ENCODE measurements at places on chromosomes 16 and 17.

DNA sequence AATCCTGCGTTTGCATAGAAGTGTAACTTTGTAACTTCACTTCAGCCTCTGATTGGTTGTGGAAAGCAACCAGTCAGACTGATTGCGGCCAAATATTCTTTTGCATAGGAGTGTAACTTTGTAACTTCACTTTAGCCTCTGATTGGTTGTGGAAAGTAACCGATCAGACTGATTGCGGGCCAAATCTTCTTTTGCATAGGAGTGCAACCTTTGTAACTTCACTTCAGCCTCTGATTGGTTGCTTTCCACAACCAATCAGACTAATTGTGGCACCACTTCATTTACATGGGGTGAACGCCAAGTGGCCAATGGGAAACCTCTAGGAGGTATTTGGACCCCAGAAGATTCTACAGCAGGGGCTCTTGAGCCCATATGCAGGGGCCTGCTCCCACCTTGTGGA lies 1.8 kb upstream of the TMEM98 start:
- no peak for DNase-seq

DNA sequence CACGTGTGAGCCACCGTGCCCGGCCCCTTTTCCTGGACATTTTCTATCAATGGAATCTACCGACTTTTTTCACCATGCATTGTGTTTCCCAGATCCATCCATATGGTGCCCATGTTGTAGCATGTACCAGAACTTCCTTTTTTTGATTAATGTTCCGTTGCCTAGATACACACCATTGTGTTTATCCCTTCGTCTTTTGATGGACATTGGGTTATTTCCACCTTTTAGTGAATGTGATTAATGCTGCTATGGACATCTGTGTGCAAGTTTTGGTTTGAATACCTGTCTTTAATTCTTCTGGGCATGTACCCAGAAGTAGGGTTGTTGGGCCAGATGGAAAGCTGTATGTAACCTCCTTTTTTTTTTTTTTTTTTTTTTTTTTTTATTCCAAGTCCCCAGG lies 79.8 kb downstream of the NT5M start:
- DNase-seq: no peak

- DNase-seq: no peak
These were observed 84.1 kb downstream of the RAB11FIP4 start for GRCh38 chr17:31475378-31476162.

- peak; percentile 81 for DNase-seq
These were observed 13.9 kb upstream of the FZD2 start for GRCh38 chr17:44543213-44543904.

DNA sequence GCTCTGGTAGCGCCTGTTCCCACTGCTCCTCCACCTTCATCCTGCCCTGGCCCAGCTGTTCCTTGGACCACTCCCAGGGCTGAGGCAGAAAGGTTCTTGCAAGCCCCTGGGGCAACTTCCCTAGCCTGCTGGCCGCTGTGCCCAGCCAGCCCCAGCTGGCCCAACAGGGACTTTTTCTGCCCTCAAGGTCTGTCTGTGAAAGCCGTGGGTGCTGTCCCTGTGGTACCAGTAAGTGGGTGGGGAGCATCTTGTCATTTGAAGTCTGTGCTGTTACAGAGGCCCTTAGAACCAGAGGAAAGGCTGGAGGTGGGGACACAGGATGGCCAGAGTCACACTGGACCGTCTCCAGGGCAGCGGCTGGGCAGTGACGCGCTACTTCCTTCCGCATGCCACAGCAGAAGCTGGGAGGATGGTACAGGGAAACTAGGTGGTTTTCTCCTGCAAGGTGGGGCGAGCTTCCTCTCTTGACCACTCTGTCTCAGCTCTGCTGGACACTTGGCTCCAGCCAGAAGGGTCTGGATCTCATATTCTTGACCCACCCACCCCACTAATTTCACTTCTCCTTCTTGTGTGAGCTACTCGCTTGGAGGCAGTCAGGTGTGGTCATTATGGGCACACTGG lies 87.8 kb downstream of the PLCG2 start:
- no peak for DNase-seq

DNA sequence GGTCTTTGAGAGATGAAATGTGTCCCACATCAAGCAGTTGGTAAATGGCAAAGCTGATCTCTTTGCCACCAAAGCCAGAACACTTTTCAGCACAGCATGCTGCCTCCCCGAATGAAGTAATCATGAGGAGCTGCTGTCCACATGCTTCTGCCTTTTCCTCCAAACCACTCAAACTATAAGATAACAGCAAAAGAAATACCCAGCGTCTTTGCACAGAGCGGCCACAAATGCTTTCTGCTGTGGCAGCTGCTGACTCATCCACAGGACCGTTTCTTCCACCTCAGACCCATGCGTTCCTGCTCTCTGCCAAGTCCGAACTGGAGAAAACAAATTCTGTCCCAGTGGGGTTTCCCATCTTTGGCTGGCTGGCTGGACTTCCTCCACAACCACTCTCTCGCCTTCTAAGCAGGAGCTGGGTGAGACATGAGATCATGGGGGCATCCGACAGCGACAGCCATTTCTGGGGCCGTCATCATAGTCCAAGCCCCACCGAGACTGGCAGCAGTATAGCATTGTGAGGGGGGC lies 27.1 kb downstream of the TBC1D3B start:
- DNase-seq: no peak

DNA sequence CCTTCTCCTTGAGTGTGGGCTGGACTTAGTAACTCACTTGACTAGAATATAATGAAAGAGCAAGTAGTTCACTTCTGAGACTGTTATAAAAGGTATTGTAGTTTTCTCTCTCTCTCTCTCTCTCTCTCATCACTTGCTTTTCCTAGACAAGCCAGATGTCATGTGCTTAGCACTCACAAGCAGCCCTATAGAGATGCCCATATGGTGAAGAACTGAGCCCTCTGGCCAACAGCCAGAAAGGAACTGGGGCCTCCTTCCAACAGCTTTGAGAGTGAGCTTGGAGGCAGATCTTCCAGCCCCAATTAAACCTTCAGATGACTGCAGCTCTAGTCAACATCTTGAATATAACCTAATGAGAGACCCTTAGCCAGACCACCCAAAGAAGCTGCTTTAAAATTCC lies 440.5 kb downstream of the GRIN2A start:
- DNase-seq: no peak

GRCh38 chr17:75769536-75769935 lies 4.5 kb upstream of the GALK1 start:
- DNase-seq: no peak

GRCh38 chr17:28643983-28644786 lies 773 bp downstream of the BLTP2 start:
- peak; percentile 58 for DNase-seq

- no peak for DNase-seq
These were observed 54.0 kb downstream of the PGS1 start for GRCh38 chr17:78432226-78433012.

DNA sequence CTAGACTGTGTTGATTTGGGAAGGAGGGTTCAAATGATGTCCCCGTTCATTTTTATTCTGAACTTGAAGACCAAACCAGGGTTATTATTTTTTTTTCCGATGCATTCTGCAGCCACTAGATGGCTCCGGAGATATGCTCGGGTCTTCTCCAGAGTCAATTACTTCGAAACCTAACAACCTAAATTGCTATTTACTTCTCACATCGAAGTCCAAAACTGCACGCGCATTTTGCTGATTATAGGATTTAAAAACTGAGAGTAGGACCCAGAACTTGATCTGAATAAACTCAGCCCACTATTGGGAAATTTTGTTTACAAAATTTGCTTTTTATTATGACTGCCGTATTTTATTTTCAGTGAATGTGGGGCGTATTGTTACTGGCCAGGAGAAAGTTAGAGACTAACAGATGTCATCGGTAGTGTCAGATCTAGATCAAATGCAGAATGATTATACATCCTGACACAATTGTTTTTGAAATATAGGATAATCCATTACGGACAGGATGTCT lies 263.8 kb downstream of the HS3ST3A1 start:
- DNase-seq: peak; percentile 52

GRCh38 chr16:67803894-67804293 lies 2.5 kb downstream of the RANBP10 start:
- no peak for DNase-seq

- DNase-seq: no peak
These were observed 3.0 kb downstream of the HIRIP3 start for GRCh38 chr16:29992344-29992967.

- DNase-seq: no peak
These were observed 477.6 kb downstream of the XYLT1 start for GRCh38 chr16:16992975-16993765.

DNA sequence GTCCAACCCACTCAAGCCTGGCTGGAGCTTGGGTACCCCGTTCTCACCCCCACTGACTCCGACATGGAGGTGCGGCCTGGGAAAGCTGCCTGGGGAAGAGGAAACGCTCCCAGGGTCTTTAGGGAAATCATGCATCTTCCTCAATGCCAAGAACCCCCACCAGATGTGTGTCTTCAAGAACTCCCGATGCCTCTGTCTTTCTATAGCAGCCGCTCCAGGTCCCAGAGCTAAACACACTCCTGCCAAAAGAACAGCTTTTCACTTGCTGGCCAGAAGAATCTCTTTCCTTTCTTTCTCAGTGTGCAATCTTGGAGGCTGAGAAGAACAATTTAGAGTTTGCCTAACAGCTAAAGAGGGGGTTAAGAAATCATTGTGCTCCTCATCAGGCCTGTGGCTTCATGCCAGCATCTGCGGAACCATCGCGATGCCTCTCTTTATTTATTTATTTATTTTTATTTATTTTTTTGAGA lies 41.1 kb upstream of the MTSS2 start:
- no peak for DNase-seq

DNA sequence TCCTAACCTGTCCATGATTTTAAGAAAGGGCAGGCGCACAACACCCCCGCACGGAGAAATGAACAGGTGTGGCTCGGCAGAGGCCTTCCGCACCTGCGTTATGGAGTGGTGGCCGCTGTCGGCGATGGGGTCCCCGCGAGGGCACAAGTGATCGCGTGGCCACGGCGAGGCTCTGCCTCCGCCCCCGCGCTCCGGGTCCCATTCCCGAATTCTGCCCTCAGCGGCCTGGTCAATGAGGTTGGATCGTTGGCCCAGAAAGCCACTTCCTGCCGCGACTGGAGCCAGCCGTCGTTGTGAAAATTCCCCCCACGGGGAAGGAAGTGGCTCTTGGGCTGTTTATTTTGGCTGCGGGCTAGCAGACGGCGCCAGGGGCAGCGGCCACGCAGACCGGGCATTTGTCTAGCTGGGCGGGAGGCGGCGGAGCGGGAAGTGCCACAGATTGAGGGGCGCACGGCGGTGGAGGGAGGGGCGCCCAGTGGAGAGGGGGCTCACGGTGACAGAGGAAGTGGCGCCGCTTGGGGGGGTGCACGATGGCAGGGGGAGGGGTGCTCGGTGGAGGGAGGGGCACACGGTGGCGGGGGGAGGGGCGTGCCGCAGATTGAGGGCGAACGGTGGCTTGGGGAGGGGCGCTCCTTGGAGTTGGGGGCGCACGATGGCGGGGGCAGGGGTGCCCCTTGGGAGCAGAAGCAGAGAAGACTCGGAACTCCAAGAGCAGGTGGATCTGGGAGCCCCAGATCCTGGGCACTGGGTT lies 25.0 kb downstream of the MRC2 start:
- peak; percentile 29 for DNase-seq

DNA sequence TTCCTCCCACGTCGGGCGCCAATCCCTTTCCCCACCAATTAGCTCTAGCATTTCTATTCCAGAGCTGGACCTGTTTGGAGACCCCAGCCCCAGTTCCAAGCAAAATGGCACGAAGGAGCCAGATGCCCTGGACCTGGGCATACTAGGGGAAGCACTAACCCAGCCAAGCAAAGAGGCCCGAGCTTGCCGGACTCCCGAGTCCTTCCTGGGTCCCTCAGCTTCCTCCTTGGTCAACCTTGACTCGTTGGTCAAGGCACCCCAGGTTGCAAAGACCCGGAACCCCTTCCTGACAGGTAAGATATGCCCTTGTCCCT lies 5.6 kb upstream of the SPATA20 start:
- DNase-seq: no peak

DNA sequence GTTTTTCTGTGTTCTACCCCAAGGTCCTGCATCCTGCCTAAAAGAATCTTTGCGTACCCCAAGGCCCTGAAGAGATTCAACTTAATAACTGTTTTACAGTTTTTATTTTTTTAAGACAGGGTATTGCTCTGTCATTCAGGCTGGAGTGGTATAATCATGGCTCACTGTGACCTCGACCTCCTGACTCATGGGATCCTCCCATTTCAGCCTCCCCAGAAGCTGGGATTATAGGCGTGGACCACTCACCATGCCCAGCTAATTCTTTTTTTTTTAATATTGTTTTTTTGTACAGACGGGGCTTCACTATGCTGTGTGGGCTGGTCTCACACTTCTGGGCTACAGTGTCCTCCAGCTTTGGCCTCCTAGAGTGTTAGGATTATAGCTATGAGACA lies 9.3 kb upstream of the FAAP100 start:
- peak; percentile 37 for DNase-seq

DNA sequence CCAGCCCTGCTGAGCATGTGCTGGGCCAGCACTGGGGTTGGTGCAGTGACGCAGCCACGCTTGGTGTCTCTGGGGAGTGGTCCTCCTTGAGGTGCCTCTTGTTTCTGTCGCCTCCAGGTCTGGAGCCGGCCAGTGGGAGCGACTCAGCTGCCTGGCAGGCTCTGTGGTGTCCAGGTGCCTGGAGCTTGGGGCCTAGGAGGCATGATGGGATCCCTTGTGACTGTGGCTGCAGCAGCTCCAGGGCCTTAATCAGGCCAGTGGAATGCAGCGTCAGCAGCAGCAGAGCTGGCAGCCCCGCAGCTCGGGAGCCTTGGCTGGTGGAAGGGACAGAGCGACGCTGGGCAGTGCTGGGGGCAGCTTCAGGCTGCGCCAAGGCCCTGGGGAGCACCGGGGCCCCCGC lies 74.7 kb upstream of the CIBAR2 start:
- DNase-seq: peak; percentile 42

DNA sequence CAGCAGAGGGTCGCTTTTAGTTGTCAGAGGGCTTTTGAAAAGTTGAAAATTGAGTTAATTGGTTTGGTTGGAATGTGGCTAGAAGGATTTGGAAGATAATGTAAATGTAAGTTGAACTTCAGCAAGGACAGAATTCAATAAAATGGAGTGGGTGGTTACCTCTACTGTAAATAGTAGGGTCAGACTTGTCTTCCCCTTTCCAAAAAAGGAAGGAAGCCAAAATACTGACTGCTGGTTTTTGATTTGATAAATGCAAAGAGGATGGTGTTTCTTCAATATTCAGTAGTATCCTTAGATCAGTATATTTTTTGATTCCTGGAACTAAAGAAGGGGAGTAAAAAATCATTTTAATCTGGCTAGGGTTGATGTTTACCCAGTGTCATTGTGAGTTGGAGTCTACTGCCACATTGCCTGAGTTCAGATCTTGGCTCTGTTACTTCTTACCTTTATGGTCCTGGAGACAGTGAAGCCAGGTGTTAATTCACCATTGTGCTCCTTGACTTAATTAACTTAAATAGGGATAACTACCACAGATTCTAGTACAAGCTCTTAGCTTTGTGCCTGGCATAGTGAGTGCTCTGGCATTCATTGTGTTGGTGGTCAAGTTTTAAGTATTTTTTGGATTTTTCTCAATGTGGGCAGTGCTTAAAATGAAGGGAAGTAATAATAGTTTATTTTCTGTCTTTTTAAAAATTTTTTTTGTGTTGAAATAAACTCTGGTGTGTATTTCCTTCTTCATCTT lies 4.4 kb downstream of the HAPSTR1 start:
- DNase-seq: no peak

GRCh38 chr17:83083368-83084201 lies 4.2 kb downstream of the METRNL start:
- peak; percentile 51 for DNase-seq

- DNase-seq: no peak
These were observed 115.5 kb upstream of the TBX2 start for GRCh38 chr17:61284174-61284573.

GRCh38 chr17:59037960-59038359 lies 68.7 kb downstream of the TRIM37 start:
- no peak for DNase-seq

GRCh38 chr17:48577946-48578615 lies at the start of gene HOXB4:
HOXB4 (minus strand) TSS chr17:48578350; CDS start chr17:48578319, 31 bp downstream.
- DNase-seq: no peak

GRCh38 chr17:2952174-2952845 lies 111.1 kb downstream of the OR1D5 start:
- DNase-seq: no peak

Data from epithelial cell of esophagus (primary cell).